CD4-positive, alpha-beta T cell treated with Interleukin-21 for 1 hour (primary cell): ENCODE measurements at places on chromosomes 1 and 21.

DNA sequence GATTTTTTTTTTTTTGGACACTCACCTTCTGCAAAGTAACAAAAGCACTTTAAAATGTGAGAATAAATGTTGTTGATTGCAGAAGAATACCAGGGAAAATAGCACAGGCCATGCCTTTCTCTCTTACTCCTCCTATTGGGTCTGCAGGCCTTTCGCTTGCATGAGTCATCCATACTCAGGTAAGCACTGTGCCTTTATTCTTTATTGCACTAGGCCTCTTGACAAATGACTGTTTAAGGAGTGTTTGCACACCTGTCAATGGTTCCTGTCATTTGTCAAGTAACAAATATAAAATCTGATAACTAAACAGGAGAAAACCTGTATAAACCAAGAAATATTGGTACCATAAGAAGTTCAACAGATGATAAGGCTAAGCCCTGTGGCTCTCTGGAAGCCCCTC is 106.5 kb downstream of the RGS7 start:
- no peak for DNase-seq

DNA sequence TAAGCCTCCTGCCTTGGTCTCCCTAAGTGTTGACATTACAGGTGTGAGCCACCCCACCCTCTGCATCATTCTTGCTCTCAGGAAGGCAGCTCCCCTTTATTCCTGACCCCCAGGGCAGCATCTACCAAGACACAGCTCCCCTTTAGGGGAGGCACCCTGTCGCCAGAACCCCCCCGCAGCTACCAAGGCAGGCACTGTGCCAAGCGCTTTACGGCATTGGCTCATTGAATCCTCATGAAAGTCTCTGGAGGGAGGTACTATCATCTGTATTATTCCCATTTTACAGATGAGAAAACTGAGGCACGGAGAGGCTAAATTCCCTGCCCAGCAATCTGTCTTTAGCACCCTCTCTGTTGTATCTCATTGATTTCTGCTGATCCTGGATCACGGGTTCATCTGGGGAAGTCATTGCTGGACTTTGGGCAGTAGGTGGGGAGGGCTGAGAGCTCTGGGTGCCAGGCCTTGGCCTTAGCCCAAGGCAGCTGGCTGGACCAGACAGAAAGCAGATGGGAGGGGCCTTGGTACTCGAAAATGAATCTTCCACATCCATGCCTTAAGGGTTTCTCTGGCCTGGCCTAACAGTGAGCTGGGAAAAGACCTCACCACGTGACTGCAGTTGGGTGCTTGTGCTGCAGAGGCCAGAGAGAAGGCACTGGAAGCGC is 5.9 kb downstream of the PLOD1 start:
- no peak for DNase-seq

GRCh38 chr1:224486801-224487583 is 52.4 kb upstream of the WDR26 start:
- DNase-seq = no peak

- no peak for DNase-seq
These were observed 593.4 kb downstream of the PLPP3 start for GRCh38 chr1:55986003-55986402.

DNA sequence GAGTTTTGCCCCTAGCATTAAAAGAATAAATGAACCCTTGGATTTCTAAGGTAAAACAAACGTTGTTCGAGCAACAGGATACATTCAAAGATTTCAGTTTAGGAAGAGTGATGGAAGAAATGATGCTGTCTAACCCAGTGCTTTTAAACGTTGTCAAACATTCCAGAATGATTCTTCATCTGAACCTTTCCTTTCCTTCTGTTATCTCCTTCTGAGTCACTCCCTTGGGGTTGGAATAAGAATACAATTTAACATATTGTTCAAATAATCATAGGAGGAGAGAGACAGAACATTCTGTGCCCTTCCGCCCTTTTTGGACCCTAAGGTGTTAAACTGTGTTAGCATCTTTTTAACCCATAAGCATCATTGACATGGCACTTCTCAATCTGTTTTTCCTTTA is 61.1 kb upstream of the RCOR3 start:
- DNase-seq = no peak

- DNase-seq = no peak
These were observed 82.9 kb downstream of the TBX15 start for GRCh38 chr1:118905196-118905595.

DNA sequence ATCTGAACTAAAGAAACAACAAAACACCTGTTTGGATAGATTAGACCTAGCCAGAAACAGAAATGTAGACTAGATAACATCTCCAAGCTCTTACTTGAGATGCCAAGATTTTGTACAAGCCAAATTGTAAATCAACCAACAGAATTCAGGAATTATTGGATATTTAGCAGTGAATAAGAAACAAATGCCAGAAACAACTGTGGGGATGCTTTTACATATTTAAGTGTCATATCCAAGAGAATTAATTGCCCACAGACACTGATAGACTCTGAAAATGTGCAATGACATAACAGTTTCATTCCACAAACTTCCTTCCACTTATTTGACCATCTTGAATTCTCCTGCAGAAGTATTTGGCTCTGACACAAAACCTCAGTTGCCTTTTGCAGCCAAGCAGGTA is 92.3 kb downstream of the SGIP1 start:
- no peak for DNase-seq

GRCh38 chr21:15171546-15171945 is 106.7 kb upstream of the NRIP1 start:
- DNase-seq = no peak

DNA sequence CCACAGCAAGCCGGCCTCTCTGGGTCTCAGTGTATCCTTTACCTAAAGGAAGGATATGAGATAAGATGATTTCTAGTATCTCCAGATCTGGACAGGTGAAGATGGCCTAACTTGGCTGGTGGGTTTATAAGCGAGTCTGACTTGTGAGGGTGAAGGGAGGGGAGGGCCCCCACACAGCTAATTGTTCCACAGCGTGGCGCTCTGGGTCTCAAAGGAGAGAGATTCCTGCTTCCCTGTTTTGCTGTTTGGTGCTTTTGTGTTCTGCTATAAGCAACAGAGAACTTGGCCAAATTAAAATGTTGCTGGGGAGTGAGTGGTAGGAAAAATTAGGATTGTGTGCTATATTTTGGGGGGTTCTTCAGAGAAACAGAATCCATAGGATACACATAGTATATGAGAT is 28.9 kb upstream of the NLRP3 start:
- no peak for DNase-seq

GRCh38 chr1:18919197-18919905 is 17.0 kb upstream of the ALDH4A1 start:
- DNase-seq = no peak

GRCh38 chr1:25554886-25555752 is 11.7 kb downstream of the LDLRAP1 start:
- no peak for DNase-seq

GRCh38 chr1:109296782-109297181 is 10.0 kb downstream of the MYBPHL start:
- DNase-seq = no peak

GRCh38 chr1:3501856-3502640 is 47.6 kb downstream of the ARHGEF16 start:
- no peak for DNase-seq

DNA sequence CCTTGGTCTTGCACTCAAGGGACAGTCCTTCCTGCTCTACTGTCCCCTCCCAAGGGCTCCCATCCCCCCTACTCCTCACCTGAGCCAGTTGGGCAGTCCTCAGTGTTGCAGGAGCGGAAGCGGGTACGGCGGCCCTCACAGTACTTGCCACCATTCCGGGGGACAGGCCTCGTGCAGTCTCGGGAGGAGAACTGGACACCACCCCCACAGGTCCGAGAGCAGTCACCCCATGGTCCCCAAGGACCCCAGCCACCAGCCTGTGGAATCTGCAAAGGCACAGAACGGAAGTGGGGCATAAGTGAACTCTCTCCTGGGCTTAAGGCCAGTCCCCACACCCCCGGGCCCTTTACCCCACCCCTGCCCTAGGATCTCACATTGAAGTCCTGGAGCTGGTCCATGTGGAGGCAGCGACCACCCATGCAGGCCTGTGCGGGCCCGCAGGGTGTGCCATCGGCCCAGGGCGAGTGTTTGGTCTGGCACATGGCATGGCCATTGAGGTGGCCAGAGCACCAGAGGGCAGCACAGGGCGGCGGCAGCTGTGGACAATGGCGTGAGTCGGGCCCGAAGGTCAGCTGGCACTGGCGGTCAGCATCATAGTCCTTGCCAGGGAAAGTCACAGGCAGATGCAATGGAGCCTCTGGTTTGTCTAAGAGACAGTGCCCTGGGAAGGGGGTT is 5.2 kb downstream of the ADAMTS4 start:
- DNase-seq = no peak

DNA sequence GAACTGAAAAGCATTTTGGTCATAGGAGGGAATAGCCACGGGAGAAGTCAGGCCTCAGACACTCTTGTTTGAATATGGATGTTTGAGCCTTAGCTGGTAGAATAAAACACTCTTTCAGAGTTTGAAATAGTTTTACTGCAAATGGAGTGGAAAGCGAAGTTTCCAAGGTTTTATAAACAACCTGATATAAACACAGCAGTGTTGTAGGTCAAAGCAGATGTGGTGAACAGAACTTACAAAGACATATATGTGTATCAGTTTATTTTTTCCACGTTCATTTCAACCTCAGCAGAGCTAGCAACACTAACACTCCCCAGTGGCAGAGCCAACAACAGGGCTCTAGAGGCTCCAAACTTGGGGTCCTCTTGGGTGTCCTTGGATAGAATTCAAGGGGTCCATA is 89.9 kb downstream of the WLS start:
- no peak for DNase-seq

- no peak for DNase-seq
These were observed 19.6 kb upstream of the SPOCD1 start for GRCh38 chr1:31835415-31835814.

- no peak for DNase-seq
These were observed 145.1 kb downstream of the CNIH3 start for GRCh38 chr1:224761245-224761644.

DNA sequence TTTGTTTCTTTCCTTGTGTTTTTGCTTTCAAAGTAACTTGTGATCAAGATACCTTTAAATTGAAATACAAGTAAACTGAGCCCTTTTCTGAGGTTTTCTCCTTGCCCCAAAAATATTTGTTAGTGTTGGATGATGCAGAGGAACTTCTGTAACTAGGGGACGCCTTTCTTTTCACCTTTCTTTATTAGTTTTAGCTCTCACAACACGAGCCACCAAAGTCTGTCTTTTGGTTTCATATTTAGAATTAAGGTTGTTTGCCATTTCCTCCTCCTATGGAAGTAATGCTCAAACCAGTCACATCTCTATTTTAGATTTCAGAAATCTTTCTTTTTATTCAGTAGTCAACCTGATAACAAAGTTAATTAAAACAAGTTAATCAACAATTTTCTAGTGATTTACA is 120.8 kb downstream of the ZP4 start:
- DNase-seq = no peak

- no peak for DNase-seq
These were observed 26.9 kb upstream of the TCEA3 start for GRCh38 chr1:23451441-23451840.

- DNase-seq = no peak
These were observed 460.6 kb downstream of the DSCAM start for GRCh38 chr21:40386294-40386911.

DNA sequence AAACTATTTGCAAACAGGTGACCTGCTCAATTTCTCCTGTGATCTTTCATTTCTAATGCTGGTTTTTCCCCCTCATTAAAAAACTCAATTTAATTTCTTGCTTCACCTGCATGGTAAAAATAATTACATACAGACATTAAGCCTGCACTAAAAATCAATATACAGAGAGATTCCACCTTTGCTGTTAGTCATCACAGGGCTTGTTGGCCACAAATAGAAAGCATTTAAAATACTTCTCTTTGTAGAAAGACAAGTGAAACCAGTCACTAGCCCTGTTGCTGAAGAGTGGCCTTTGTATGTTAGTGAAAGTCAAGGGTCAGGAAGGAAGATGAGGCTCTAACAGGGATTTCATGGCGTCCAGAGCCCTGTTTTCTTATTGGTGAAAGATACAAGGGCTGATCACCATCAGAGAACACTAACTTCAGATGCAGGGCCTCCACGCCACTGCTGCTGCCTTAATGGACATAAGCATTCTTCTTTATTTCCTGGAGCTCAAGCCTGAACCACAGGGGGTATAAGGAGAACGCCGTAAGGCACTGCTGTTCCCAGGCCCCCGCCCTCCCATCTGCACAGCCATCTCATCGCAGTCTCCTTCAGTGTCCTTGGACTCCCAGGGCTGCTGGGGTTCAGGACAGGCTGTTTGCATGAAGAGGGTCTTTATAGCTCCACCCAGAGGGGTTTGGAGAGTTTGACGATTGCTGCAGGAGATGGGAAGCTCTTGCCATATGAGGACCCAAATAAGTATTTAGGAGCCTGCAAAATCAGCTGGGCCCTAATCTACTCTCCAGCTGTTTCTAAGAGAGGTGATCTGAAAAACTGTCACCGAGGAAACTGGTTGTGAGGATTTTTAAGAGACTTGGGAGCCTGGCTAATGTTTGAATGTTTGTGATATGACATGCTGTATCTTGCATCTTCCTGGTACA is 117.3 kb upstream of the IRF2BP2 start:
- no peak for DNase-seq

DNA sequence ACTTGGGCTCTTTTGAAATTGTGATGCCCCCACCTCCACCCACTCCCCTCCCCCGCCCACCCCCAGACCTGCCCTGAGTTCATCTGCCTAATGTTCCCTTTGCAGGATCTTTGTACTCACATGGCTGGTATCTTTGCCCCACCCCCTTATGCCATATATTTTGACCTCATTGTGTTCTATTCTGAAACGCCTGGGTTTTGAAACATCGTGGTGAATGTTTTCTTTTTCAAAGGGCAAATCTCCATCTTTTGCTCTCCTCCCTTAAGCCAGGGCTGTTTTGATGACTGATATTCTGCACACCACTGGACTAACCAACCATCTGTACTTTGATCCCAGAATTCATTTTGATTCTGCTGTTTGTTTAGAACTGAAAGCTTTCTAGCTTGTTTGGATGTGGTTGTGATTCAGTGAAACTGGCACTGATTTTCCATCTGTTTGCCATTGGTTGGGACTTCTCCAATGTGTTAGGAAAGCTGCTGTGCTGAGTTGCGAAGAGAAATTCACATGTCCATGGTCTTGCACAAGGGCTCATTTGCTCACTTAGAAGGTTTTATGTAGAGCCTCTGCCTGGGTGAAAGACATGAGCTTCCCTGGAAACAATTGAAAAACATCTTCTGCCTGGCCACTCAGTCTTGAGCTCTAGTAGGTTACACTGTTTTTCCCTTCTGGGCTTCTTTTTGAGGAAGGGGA is 16.5 kb downstream of the SMAP2 start:
- no peak for DNase-seq

- DNase-seq = no peak
These were observed 4.6 kb upstream of the PPM1J start for GRCh38 chr1:112719706-112720105.

- peak; percentile 15 for DNase-seq
These were observed 3.7 kb upstream of the CCN1 start for GRCh38 chr1:85576642-85577418.

DNA sequence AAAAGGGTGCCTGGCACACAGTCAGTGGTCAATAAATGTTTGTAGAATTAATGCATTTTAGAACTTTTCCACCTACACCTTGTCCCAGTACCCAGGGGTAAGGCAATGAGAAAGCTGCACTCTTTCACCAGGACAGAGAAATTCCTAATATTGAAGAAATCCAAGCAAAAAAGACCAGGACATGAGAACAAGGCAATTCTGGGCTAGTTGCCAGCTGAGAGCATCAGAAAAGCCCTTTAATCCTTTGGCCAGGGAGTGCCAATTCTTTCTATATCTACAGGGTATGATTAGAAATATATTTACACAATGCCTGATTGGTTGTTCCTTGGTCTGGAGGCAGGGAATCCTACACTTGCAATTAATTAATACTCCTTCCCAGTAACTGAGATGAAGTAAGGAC is 492.4 kb upstream of the NFIA start:
- no peak for DNase-seq
